ENCODE measurements at places on chromosomes 2 and 18.

GRCh38 chr2:175454953-175455389, 273.5 kb upstream of the ATP5MC3 start:
- no peak for DNase-seq

DNA sequence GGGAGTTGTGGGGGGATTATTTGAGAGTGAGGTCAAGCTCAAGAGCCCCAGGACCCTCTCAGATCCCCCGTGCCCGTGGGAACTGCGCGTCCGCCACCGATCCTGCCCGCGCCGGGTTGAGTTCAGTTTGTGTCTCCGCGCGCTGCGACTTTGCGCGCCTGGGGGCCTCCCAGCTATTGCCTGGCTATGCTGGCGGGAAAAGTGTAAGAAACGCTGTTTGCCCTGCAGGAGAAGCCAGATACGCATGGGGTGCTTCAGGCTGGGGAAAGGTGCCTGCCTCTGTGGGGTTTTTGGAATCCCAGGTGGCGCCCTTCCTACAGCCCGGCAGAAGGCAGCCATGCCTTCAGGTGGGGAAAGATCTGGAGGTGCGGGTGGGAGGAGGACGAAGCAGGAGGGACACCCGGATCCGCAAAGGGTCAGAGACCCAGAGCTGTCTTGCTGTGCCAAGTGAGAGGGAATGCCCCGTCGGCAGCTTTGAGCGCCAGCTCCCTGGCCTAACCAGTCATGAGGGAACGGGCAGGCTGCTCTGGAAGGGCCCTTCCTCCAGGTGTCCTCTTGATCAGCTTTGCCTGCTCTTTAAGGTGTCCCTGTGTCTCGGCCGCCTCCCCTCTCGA, 22.5 kb downstream of the TEX44 start:
- no peak for DNase-seq

DNA sequence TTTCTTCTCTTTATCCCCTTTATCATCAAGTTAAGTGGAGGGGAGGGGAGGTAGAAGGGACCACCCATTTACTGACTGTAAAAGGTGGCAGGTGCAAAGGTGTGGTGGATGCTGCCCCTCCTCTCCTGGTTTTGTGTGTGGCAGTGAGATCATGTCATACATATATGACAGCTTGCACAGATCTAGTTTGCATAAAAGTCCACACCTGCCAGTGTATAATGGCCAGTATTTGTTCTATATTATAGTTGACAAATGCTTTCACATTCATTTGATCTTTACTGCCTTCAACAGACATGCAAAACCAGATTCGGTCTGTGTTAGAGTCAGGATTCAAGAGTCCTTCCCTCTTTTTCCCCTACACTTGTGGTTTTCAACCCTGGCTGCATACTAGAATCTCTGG, 55.1 kb downstream of the TGFA start:
- DNase-seq = no peak

DNA sequence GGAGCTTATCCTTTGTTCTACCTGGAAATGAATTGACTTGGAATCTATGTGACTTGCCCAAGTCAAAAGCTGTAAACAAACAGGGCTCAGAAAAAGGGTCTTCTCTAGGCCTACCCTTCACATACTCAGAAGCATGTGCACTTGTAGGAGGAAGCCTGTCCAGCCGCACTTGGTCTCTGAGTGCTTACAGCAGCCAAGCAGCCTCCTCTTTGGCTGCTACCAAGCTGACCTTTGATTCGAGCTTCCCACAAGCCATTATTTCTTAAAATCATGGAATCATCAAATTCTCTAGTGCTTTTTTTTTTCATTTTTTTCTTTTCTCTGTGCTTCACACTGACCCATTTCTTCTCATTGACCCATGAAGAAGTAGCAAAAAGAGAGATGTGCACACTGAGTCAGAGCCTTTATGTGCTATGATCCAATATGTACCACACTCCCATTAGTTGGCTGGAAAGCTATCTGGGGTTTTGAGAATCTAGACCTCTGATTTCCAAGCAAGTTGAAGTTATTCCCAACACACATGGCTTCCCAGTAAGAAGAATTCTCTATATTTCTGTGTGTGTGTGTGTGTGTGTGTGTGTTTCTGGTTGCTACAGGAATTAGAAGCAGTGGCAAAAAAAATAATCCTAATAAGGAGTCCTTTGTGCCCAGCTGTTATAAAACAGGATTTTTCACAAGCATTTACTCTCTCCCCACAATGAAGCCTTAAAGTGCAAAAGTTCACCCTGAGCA, 550.3 kb upstream of the TNP1 start:
- DNase-seq = no peak

GRCh38 chr2:238397356-238397755, 29.4 kb upstream of the ASB1 start:
- DNase-seq = no peak

DNA sequence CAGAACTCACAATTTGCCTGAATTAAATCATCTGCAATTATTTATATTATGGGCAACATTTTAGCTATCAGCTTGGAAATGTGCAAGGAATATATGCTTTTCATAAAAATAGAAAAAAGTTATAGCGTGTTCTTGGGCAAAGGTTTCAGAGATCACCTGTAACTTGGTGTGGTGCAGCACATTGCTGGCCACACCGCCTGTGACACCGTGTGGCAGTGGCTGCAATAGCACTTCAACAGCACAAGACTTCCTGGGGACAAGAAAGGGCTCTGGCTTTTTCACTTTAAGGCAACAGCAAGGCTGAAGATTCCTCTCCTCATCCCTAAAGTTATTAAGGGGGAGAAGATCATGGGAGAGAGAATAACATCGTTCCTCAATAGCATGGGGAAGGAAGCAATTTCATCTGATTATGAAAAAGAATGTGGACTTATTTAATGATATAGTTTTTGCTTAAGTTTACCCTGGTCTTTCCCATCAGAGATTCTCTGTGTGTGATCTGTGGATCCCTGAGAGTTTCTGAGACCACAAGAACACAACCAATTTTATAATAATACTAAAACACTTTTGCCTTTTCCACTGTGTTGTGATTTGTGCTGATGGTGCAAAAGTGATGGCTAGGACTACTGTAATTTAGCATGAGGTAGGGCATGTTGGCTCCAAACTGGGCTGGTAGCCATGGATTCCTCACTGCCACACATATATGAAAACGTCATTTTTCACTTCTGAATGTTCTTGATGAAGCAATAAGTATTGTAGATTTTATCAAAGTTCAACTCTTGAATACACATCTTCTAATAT, 15.0 kb upstream of the SERPINB3 start:
- DNase-seq = no peak

GRCh38 chr18:33606621-33607020, 28.6 kb downstream of the ASXL3 start:
- DNase-seq = no peak

DNA sequence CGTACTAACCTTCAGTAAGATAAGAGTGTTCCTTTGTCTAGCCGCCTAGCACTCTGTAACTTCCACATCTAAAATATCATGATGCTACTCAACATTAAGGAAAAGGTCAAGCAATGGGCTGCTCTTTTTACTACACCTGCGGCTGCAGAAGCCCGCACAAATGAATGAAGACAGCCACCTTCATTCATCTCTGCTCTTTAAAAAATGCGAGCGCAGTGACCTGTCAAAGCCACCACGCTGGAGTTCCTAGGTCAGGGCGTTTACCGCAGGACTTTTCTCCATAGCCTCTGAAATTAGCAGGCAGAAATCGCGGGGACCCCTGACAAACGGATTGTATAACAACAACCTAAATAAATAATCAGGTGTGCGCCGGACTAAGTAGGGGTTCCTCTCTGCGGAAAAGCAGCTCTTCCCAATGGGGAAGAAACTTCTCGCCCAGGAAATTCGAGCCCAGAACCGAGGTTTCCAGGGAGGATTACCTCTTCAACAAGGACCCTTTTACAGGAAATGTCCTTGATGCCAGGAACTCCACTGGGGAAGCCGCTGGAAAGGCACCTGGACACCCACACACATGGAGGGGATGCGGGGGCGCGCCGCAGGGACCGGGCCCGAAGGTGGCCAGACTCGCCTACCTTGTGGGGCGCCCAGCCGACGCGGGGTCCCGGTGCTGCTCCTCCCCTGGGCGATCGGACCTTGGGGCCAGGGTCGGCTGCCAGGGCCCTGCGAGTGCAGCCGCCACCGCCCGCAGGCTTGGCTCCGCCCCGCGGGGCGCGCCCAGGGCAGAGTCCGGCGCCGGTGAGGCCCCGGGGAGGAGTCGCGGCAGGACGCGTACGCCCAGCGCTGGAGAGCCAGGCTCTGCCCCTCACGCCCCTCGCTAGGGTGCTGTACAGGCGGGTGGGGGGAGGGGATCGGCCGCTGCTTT, at the start of gene CCDC68:
TSS of gene CCDC68 (minus strand) at position 758 of the 922 bp plus-strand sequence. CDS start 16,670 bp downstream, outside the sequence.
- no peak for DNase-seq

GRCh38 chr2:240619506-240620148, 5.7 kb upstream of the GPR35 start:
- DNase-seq = no peak

- no peak for DNase-seq
Measured at GRCh38 chr18:44370861-44371260, 309.8 kb upstream of the SETBP1 start.
